ENCODE measurements at places on chromosomes 3 and 15. TPM values are rescaled to one million over a fixed set of nuclear protein-coding genes. Genes with fewer than 3 reads are reported as not detected.

Gene GOLGA8O
- total RNA-seq: 1.7 TPM

Gene DVL3
- total RNA-seq: 107 TPM

Gene RASGRF1
- not detected for total RNA-seq

Gene FANCI
- 42.9 TPM for total RNA-seq

Gene ALDH1L1
- total RNA-seq: 17.4 TPM

Gene CEMIP
- not detected for total RNA-seq

Gene GOLGA8R
- total RNA-seq: not detected

Gene C3orf85
- total RNA-seq: not detected

Gene SPINT1
- total RNA-seq: 297 TPM

Gene CHL1
- total RNA-seq: 25.3 TPM

Gene SIN3A
- 39.7 TPM for total RNA-seq

Gene THRB
- 37.1 TPM for total RNA-seq

Gene TRH
- 0.37 TPM for total RNA-seq

Gene GOLGA6D
- total RNA-seq: not detected

Gene GXYLT2
- 18.8 TPM for total RNA-seq

Gene VPS13C
- 207 TPM for total RNA-seq

Gene WWTR1
- 116 TPM for total RNA-seq

Gene DNASE1L3
- total RNA-seq: 0.43 TPM

Gene NUP210
- total RNA-seq: 17.0 TPM

Gene NCK1
- 21.0 TPM for total RNA-seq

DNA sequence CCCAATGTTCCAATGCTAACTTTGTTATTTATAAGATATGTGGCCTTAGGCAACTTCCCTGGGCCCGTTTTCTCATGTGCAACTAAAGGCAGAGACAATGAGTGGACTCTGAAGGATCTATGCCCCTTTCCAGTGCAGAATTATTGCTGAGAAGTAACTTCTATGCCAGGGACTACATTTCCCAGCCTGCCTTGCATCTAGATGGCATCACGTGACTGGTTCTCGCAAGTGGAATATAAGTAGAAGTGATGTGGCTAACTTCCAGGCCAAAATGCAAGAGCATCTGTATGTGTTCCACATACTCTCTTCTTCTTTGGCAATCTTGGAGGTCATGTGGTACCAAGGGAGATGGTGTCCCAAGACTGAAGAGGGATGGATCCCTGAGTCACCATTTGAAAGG, 674.4 kb downstream of the NTRK3 start:
- DNase-seq: no peak

- no peak for DNase-seq
These were observed 227.6 kb downstream of the MFSD1 start for GRCh38 chr3:159029306-159030026.

DNA sequence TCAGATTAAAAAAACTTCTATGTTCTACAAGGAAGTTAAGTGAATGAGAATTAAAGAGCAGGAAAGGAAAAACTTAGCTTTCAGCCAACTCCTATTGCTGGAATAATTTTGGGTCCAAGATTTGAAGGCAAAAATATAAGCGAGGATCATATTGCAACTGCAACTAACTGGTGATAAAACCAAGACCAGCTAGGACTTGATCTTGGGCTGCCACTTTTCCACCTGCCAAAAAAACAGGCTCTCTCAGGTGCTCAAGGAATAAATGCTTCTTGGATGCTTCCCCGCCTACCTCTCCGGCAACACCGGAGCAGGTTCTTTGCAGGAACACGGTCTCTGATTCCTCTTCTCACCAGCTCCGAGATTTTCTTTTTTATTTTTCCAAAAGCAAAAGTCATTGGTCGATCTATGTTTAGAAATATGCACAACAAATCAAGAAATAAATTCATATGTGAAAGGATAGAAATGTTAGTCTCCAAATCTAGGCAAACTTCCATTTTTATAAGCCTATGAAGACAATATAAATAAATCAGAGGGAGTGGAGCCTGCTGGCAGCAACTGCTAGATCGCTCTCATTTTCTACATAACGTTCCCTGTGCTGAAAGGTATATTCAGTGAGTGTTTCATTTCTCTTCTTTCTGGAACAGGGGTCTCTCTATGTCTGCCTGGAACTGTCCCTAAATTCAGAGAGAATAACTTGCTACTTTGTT, 241.9 kb downstream of the NTRK3 start:
- DNase-seq: no peak

- no peak for DNase-seq
These were observed 264.7 kb upstream of the KCNH8 start for GRCh38 chr3:18883571-18883970.

GRCh38 chr15:68277131-68277602, 378 bp upstream of the FEM1B start:
- peak; percentile 86 for DNase-seq

GRCh38 chr15:47971637-47972036, 149.2 kb upstream of the SLC24A5 start:
- DNase-seq: no peak

- no peak for DNase-seq
These were observed 74.7 kb upstream of the THBS1 start for GRCh38 chr15:39506146-39506545.

- DNase-seq: no peak
These were observed 188.5 kb upstream of the TLE3 start for GRCh38 chr15:70286113-70286806.

DNA sequence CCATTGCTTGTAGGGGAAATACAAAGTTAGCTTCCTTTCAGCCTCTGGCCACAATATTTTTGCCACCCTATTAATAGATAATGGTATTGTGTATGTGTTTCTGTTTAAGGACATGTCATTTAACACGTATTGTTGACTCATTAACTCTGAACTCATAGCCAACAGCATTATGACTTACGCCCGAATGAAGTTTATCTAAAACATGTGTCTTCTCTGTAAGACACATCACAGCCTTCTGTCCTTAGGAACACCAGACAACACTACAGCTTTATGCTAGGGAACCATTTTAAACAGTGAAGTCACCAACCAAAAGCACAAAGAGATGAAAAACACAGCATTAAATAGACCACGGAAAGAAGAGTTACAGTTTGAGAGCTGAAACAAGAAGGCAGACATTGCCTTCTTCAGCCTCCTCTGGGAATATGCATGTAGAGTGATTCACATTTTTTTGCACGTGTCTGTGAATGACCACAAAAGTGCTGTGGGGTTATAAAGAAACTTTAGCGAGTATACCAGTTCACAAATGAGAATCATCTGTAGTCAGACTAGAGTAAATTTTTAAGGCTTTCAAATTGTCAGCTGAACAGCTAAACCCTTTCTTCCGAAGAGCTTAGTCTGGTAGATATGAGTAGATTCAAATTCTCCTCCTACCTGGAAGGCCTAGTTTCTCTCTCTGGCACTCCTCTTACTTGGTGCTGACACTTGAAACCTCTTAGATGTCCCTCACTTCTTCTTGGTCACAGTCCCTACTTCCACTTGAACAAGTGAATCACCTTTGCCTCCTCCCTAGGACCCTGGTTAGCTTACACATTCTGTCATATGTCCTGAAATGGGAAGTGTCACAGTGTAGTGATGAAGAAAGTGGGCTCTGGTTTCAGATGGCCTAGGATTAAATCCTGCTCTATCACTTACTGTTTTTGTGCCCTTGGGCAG, 32.2 kb downstream of the MCTP2 start:
- no peak for DNase-seq

DNA sequence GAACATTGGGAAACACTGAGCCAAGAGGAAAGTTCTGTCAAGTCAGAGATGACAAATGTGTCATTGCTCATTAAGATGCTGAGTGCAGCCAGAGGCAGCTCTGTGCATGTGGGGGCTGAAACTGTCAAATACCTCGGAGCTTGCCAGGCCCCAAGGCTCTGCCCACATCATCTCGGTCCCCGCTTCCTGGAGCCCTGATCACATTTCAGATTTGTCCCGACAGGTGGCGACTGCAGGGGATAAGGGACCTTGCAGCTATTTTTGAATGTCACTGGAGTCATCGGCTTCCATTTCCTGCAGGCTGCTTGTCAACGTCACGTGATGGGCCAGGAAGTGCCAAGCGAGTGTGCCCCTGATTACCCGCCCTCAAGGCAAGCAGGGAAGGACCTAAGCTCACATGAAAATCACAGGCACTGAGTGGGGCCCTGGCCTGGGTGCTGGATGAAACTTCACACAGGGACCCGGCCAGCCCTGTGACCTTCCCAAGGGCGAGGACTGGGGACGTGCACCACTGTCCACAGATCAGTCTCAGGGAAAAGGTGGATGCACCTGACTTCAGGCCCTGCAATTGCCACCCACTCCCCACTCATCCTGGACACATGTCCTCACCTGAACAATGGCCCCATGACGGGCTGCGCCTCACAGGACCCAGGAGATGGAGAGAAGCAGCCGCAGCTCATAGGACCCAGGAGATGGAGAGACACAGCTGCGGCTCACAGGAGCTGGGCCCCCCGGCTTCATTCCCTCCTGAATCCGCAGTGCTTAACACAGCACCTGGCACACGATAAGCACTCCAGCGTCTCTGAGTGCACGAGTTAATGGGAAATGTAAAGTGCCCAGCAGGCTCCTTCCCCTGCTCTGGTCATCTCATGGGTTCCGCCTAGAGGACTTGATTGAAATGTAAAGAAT, 73.4 kb downstream of the NUP210 start:
- DNase-seq: peak; percentile 29

- no peak for DNase-seq
These were observed 70.2 kb downstream of the TIPARP start for GRCh38 chr3:156744631-156745030.

DNA sequence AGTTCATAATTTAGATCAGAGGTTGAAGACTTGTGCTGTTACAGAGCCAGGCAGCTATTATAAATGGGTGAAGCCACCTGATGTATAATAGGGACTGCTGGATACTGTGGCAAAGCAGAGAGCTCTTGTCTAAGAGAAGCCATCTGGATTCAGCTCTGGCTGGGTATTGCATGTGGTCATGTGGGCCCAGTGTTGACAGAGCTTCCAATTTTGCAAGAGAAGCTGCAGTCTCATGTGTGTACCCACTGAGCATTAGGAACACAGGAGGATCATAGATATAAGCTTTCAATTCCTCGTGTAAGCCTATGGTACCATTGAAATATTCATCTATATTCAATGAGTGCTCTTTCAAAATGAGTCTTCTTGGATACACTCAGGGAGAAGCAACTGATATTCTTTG, 303.9 kb upstream of the SLCO3A1 start:
- no peak for DNase-seq

GRCh38 chr15:83372434-83372891, 74.7 kb upstream of the SH3GL3 start:
- DNase-seq: no peak

- peak; percentile 69 for DNase-seq
These were observed 621 bp downstream of the RGMA start for GRCh38 chr15:93088200-93088980.

GRCh38 chr3:131547585-131547984, 44.8 kb upstream of the MRPL3 start:
- DNase-seq: no peak

DNA sequence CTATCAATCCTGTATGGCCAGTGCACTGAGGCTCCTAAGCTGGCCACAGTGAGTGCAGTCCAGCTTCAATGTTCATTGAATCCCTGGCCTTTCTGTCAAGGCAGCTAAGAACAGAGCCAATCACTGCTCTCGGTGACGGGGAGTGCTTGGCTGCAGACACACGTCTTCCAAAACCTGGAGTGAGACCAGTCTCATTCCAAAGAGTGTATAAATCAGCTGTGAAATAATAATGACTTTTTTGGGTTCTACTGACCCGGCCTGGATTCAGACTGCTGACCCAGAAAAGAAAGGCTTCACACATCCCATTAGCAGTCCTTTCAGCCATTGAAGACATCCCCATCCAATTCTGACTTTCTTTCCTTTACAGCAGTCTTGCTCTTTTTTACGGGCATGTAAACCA, 665.5 kb downstream of the GBE1 start:
- DNase-seq: no peak

GRCh38 chr15:51414256-51414860, 72.9 kb downstream of the GLDN start:
- no peak for DNase-seq

GRCh38 chr15:93495799-93496637, 407.0 kb upstream of the RGMA start:
- no peak for DNase-seq

DNA sequence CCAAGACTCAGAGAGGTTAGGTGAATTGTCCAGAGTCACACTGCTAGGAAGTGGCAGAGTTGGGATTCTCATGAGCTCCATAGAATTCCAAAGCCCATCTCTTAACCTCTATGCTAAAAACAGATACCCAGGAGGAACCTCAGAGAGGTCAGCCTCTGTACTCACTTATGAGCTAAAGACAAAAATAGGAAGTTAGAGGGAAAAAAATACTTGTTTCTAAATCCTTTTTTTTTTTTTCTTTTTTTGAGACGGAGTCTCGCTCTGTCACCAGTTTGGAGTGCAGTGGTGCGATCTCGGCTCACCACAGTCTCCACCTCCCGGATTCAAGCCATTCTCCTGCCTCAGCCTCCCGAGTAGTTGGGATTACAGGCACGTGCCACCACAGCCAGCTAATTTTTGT, 31.4 kb downstream of the FSD2 start:
- DNase-seq: no peak

- no peak for DNase-seq
These were observed 89.1 kb downstream of the TPRG1 start for GRCh38 chr3:189260556-189261493.

DNA sequence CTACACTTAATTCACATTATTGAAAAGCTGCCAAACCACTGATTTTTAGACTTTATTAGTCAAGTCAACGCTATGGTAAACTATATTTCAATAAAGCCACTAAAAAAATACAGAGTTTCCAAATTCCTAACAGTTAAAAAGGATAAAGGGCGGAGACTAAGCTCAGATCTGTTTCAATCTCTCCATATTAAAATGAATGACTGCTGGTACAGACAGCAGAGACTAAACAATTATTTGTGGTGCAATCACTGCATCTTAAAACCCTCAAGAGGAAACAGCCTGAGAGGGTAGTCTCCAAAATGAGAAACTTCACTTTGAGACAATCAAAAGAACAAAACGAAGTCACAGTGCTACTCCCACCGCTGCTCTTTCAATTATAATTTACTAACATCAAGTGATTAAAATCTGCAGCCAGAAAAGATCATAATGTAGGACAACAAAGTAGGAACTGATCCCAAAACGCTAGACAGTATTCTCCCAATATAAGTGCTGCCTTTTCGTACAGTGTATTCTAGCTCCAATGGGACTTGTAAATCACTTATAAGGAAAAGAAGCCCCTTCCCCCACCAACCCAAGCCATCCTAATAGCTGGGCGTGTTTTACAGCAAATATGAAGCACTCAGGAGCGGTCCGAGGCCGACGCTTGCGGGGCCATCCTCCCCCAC, 1.2 kb downstream of the UBP1 start:
- peak; percentile 13 for DNase-seq
